ENCODE measurements at places on chromosomes 7 and 10.

- DNase-seq, result no peak
Observed at GRCh38 chr7:51226063-51226755, 90.4 kb downstream of the COBL start.

DNA sequence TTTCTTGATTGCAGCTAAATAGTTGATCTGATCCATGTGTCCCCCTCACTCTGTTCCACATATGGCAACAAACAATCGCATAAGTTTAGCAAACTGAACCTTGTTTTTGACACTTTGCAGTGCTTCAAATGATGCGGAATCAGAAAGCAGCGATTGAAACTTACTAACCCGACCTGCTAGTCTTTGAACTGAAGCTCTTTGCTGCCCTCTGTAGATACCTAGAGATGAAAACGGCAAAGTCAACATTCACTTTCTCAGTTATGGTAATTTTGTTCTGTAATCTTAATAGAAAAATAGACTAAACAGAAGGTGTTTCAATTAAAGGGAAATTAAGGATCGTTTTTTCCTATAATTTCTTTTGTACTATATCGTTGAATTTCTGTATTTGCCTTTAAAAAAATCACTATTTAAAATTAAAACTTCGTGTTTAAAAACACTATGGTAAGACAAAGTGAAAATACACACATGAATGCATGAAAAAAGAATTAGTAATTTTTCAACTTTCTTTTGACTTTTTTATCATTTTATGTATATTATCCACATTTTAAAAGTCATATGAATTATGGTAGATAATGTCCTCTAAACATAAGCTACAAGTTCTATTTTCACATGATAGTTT, 276.5 kb downstream of the MAGI2 start:
- DNase-seq, result no peak

DNA sequence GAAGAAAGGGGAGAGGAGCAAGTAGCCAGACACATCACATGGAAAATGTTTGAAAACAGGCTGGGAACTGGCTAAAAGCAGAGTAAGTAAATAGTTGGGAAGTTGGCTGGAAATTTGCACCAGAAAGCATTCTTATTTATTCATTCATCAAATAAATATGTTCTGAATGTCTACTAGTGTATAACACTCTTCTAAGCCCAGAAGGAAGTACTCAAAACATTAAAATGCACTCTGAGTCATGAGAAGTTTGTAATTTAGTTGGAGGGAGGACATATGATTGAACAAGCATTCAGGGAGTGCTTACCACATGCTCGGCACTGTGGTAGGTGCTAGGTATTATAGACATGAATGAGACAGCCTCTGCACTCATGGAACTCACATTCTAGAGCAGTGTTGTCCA, 37.0 kb upstream of the CNNM1 start:
- DNase-seq, result no peak

- no peak for DNase-seq
Observed at GRCh38 chr10:129940617-129941198, 23.4 kb downstream of the EBF3 start.

- no peak for DNase-seq
Observed at GRCh38 chr10:32932225-32932729, 25.8 kb downstream of the ITGB1 start.

GRCh38 chr10:13834581-13835286, 248.0 kb downstream of the PRPF18 start:
- DNase-seq, result peak; percentile 39

- DNase-seq, result no peak
Observed at GRCh38 chr10:47139121-47139520, 160.9 kb upstream of the GDF10 start.

DNA sequence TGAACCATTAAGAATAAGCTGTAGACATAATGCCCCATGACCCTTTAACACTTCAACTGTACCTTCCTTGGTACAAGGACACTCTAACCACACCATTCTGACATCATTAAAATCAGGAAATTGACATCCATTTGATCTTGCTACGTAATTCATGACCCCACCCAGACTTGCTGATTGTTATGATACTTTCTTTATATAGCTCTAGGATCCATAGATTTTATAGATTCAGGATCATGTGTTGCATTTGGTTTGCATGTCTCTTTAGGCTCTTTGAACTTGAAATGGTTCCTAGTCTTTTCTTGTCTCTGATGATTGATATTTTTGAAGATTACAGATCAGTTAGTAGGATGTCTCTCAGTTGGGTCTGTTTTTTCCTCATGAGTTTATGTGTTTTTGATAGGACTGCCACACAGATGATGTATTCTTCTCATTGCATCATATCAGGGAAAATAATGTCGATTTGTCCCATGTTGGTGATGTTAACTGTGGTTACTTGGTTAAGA, 13.5 kb downstream of the CCM2 start:
- no peak for DNase-seq

DNA sequence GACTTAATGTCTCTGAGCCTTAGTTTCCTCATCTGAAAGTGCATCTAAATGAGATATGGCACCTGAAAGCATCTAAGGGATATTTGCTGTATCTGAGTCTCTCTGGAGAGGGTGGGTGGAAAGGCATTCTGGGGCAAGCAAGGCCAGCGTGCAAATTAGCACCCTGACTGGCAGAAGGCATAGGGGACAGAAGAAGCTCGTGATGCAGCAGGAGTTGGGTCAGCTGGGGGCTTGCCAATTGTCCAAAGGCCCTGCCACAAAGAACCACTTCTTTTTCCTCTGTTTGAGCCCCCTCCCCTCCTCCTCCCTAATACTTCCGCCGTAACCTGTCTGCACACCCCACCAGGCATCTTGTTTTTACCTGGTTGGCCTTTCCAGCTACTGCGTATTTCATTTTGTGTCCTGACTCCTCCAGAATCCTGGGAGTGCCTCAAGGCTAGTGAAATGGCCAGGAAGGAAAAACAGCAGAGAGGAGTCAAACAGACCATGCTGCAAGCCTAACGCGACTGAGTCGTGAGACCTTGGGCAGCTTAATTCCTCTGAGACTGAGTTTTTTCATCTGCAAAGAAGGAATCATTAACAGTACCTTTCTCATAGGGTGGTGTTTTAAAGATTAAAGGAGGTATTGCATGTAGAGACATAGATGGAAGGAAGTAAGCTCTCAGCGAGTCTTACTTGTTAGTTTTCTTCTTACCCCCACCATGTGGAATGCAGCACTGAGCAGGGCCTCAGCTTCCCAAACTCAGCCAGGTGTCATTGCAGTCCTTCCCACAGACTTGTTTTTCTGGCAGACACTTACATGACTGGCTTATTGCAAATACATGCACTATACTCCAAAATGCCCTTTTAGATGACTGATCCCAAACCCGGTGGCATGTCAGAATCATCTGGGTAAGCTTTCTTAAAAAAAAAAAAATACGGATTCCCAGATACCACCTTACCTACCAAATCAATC, 49.1 kb upstream of the MXI1 start:
- DNase-seq, result no peak

DNA sequence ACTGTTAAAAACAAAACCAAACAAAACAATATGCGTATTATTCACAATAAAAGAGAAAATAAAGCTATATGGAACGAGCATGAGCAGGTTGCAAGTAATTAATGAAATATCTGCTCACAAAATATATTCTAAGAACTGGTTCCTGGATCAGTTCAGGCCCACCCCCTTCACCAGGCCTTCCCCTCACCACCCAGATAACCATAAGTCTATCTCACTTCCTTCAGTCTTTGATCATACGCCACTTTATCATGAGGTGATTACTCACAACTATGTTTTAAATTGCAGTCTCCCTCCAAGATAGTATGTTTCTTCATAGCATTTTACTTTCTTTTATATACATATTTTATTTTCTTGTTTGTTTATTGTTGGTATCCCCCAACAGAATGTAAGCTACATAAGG, 263.1 kb upstream of the HGF start:
- DNase-seq, result no peak

DNA sequence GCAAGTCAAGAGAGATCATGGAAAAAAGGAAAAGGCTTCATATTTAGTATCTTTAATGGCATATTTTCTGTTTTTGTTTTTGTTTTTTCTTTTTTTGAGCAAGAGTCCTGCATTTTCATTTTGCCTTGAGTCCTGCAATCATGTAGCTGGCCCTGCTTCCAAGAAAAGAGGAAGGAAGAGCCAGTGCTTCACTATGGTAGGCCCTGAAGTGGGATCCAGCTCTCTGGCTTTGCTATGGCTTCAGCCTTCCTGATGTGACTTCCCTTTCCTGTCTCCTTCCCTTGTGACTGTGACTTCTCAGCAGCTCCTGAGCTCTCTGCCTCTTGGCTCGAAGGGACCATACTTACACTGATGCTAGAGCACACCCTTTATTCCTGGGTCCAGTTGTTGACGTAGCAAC, 512.3 kb downstream of the INHBA start:
- DNase-seq, result no peak

GRCh38 chr7:22676385-22676784, 50.6 kb upstream of the IL6 start:
- DNase-seq, result no peak

GRCh38 chr10:129448086-129448485, 19.0 kb upstream of the MGMT start:
- DNase-seq, result no peak

GRCh38 chr10:126854726-126855495, 50.3 kb upstream of the DOCK1 start:
- no peak for DNase-seq

DNA sequence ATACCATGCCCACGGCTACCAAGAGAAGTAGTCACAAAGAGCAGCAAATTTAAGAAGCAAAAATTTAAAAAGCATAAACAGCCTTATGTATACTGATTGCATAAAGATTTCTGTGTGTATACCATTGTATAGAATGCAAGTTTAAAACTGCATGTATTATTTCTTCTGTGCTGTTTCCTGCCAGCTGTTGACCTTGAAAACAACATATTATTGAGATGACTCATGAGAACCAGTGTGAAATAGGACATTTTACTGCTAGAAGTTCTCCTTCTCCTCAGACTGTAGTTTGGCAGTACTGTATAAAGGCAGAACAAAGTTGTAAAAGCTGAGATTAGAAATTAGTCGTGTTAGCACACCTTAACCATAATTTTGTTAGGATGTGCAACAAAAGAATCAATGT, 42.3 kb upstream of the SGCE start:
- DNase-seq, result no peak

DNA sequence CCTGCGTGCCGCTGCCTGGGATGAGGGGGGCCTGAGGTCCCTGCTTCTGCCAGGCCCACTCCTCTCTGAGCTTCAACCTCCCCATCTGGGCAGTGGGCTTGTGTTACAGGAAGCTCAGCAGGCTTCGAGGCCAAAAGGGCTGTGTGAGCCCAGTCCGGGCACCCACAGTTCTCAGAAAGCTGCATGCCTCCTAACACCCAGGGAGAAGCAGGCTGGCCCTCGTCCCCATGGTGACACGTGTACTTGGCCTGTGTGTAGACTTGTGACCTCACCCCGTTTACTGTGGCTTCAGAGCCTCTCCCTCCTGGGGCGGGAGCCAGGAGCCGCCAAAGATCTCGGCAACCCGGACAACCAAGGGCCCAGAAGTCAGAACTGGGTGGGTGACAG, 2.2 kb upstream of the GRIFIN start:
- DNase-seq, result peak; percentile 80

- DNase-seq, result no peak
Observed at GRCh38 chr7:31076641-31077310, 24.7 kb downstream of the ADCYAP1R1 start.

DNA sequence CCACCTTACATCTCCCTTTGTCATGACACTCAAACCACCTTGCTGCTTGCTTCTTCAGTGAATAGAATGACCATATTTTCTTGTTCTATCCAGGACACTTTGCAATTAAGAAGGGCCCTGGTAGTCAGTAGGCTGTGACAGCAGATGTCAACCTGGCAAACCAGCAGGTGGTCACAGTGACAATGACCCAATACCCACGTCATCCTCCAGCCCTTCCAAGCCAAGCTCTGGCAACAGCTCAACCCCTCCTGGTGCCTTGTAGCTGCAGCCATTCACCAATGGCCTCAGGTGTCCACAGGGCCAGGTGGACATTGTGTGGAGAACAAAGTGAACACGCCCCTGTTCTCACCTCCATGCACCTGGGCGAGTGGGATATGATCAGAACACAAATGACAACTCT, 87.6 kb upstream of the MACROH2A2 start:
- DNase-seq, result no peak

DNA sequence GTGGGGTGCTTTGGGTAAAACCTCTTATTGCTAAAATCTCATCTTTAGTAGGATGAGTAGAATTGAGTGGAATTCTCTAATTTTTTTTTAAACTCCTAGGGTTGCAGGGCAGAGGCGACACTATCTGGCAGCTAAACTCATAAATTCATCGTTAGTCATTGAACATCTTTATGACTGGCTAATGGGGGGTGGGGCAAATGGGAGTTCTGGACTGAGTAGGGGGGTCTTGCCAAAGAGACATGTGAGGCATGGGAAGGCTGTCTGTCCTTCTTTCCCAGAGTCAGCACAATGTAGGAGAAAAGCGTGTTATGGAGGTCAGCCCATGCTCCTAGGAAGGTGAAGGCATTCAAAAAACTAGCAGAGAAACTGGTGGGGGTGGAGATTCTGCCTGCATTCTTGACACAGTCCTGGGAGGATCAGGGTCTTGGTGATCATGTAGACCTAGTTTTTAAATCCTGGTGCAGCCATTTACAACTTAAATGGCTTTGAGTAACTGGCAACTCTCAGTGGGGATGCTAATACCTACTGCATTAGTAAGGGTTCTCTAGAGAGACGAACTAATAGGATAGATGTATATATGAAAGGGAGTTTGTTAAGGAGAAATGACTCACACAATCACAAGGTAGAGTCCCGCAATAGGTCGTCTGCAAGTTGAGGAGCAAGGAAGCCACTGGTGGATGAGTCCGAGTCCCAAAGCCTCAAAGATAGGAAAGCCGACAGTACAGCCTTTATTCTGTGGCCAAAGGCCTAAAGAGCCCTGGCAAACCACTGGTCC, 47.7 kb downstream of the EMX2 start:
- DNase-seq, result no peak

GRCh38 chr10:21524526-21525366, 736 bp downstream of the SKIDA1 start:
- peak; percentile 31 for DNase-seq

- DNase-seq, result no peak
Observed at GRCh38 chr7:156592155-156592884, 48.3 kb upstream of the RNF32 start.

GRCh38 chr7:150938566-150938965, 39.6 kb downstream of the KCNH2 start:
- no peak for DNase-seq

DNA sequence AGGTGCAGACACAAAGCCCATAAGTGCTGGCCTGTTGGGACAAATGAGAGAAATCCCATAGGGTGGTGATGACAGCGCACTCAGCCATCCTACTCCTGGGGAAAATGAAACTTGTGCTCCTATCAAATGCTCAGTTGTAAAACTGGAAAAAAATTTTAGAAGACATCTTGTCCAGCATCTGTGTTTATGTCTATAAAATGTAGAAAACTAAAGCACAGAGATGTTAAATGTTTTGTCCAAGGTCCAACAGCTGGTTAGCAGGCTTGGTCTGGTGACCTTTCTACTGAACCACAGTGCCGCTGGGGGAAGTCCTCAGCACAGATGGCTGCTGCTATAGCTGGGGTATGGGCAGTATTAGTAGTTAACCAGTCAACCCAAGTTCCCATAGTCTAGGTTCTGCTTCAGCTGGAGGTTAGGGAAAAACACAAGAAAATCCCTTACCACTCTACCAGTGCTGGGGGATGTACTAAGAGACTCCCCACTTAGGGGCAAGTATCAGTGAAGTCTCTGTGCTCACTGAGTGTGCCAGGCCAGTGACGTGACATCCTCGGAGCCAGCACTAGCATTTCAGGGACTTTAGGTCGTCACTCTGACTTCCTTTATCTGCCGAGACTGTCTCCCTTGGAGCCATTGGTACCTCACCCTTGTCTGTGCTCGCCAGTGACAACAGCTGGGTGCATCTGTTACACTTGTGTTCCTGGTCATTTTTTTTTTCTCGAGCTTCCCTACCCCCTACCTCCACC, 1.9 kb downstream of the TSPAN33 start:
- DNase-seq, result no peak

GRCh38 chr10:5271526-5271925, 74.9 kb downstream of the AKR1C4 start:
- DNase-seq, result no peak
